ENCODE measurements at places on chromosomes 1 and 21.

DNA sequence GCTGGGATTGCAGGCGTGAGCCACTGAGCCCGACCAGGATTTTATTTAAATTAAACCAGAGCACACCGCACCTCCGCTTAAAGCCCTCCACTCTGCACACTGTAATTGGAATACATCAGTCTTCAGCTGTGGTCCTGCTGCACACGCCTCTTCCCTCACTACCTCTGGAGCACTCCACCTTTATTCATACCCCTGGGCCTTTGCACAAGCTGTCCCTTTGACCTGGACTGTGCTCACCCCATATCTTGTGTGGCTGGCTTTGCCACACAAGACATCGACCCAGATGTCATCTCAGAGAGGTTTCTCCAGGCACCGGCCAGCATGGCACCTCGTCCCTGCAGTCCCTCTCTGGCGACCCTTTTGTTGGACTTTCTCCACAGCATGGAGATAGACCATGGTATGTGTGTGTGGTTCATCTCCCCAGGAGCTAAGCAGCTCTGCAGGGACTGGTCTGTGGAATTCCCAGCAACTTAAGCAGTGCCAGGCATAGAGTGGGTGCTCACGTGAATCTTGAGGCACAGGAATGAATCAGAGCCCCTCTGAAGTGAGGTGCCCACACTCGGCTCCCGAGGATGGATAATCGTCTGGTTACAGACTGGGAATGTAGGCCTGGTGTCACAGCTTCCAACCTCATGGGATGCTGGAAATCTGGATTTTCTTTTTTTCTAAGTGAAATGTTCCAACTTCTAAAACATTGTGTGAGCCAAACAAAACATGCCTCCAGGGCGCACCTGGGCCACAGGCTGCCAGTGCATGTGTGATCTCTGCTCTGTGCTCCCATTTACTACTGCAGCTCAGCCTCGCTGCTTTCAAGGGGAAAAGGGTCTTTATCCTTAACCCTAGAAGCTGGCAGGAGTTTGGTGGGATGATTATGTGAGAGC lies 61.9 kb downstream of the EVA1C start:
- DNase-seq, result no peak

- no peak for DNase-seq
These were observed 119.8 kb downstream of the OSBPL9 start for GRCh38 chr1:51736702-51737101.

DNA sequence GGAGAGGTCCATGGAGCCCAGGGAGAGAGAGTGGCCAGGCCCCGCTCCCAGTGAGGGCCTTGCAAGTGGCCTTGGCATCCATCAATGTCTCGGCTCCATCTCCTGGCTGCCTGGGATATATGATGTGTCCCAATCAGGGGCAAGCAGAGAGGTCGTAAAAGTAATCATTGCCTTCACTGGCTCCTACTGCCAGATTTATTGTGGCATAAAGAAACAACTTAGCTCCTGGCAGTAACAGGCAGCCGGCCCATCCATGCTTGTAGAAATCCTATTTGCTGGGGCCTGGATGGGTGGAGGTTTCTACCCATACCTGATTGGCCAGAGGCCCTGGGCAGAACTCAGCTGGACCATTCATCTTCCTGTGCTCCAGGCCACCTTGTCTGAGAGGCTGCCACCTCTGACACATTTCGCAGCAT lies 272.6 kb downstream of the MATN1 start:
- DNase-seq, result no peak

DNA sequence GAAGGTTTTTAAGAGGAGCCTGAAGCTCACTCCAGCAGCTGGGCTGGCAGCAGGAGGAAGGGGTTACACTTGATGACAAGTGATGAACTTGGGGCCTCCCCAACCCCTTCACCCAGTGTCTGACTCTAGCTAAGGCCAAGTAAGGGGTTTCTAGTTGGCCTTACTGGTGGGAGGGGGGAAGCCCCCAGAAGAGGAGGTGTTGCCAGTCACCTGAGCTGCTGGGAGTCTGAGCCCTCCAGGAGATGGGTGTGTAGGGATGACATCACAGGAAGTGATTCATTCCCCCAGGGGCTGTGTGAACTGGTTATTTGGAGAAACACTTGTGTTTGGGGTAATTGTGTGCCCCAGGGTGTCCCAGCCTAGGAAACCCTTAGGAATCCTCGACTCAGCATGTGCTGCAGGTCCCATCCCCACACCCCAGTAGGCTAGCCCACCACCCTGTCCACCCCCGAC lies 3.1 kb downstream of the PADI1 start:
- DNase-seq, result no peak

- no peak for DNase-seq
These were observed at the start of gene TTC34 for GRCh38 chr1:2801535-2802291. TSS of gene TTC34 (minus strand) at chr1:2801693. CDS start at chr1:2800827, 866 bp downstream.

GRCh38 chr1:51285055-51285454 lies 45.3 kb downstream of the TTC39A start:
- DNase-seq, result no peak

DNA sequence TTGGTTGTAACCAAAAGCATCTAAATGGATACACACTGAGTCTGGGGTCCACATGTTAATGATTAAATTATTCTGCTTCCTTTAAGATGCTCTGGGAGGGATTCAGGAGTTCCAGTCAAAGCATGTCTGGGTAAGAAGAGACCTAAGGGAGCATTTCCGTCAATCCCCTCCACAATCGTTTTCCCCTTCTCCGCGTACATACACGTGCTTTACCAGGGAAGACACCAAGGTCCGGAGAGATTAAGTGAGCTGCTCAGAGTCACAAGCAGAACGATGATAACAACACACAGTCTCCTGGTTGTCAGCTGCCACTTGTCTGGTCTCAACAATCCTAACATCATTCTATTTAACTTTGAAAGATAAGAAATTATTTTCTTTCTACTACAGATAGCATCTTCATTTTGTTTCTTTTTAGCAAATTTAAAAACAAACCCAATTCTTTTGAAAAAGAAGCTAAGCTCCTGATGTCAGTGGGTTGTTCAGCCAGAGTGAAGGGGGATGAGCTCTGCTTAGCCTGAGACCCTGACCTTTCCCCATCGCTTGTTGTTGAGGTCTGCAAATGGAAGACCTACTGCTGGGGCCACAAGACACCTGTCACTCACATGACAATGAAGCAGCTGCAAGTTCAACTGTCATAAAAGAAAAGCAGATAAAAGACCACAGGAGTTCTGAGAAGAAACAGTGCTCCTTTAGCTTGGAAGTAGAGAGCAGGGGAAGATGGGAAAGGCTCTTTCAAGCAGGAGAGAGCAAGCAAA lies 4.5 kb downstream of the PAFAH2 start:
- no peak for DNase-seq

- DNase-seq, result no peak
These were observed 14.3 kb upstream of the KCNK1 start for GRCh38 chr1:233599542-233600073.

- DNase-seq, result no peak
These were observed 15.1 kb downstream of the IL22RA1 start for GRCh38 chr1:24127801-24128363.
